C1 segment of cervical spinal cord (tissue), 14 donors: ENCODE measurements at places on chromosomes 3 and 15.

DNA sequence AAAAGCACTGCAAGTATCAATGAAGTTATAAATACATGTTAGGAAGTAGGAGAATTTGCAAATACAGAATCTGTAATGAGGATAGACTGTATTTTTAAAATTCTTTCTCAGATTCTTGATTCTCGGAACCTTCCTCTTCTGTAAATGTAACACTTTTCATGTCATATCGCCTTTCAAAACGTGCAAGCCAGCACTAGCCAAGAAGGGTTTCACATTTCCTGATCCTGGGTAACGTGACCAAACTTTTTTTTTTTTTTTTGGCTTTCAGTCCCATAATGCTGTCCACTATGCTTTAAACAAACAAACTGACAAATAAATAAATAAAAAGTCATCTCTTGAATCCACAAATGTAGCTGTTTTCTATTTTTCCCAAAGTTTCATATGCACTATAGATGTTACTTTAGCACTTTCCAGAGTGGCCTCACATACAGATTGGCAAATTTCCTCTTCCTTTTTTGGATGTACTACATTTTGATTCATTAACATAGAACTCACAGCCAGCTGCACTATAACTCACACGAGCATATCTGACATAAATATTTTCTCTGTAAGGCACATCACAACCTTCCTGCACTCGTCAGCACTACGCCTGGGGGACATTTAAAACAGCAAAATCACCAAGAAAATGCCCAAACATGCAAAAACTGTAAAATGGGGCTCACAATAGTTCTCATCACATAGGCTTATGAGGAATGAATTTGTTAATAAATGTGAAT is 208.1 kb downstream of the OSBPL10 start:
- no peak for DNase-seq

DNA sequence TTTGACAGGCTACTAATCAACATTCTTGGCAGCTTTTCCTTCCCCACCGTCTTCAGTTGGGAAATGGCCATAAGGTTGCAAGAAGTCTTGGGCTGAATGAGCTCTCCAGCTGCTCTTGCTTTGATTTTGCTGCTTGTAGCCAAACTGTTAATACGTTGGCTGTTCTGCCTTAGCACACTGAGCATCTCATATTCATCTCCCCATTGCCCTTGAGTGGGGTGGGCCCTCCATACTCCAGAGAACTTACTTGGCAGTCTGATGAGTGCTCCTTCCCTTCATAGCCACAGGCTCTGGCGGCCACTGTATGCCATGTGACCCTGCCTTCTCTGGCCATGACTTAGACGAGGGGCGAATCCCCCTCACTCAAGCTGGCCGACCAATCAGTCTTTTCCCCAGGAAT is 25.8 kb upstream of the PAQR5 start:
- DNase-seq: no peak

- no peak for DNase-seq
These were observed 123.4 kb downstream of the TLE3 start for GRCh38 chr15:69974321-69974720.

DNA sequence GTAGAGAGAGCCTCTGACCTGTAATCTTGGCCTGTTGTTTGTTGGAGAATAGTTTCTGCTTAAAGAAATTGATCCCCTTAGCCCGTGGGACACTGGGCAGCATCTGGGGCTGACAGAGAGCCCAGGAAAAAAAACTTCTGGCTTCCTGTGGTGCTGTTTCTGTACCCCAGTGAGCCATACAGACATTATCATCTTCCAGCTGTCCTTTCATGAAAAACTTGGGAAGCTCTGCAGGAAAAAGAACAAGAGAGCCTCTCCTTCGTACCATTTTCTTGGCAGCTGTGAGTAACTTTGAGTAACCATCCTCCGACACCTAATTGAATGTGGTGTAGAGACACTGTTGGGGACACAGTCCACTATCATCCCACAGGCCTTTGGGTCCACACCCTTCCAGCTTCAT is 333.0 kb downstream of the SHQ1 start:
- DNase-seq: no peak

DNA sequence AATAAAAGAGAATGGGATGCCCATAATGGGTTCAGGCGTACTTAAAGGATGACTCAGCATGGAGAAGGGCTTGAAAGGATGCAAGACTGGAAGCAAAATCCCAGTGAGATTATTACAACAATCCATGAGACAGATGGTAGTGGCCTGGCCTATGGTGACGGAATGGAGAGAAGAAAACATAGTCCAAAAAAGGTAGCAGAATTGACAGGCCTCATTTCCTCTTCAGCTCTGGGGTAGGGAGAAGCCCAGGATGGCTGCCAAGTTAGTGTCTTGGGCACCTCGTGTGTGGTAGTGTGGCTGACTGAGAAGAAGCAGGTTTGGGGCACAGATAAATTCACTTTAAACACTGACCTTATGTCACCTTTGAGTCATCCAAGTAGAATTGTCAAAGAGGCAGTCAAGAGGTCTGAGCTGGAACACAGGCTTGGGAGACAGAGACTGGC is 18.1 kb downstream of the MB21D2 start:
- DNase-seq: no peak

DNA sequence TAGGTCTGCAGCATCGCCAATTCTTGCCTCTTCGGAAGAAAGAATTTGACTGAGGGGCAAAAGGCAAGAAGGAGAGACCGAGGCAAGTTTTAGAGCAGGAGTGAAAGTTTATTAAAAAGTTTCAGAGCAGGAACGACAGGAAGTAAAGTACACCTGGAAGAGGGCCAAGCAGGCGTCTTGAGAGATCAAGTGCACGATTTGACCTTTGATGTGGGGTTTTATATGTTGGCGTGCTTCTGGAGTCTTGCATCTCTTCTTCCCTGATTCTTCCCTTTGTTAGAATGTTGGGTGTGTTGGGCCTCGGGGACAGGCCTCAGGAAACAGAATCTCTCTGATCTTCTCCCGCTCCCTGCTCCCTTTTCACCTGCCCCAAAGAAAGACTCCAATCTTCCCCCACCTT is 40.6 kb upstream of the FLNB start:
- no peak for DNase-seq

DNA sequence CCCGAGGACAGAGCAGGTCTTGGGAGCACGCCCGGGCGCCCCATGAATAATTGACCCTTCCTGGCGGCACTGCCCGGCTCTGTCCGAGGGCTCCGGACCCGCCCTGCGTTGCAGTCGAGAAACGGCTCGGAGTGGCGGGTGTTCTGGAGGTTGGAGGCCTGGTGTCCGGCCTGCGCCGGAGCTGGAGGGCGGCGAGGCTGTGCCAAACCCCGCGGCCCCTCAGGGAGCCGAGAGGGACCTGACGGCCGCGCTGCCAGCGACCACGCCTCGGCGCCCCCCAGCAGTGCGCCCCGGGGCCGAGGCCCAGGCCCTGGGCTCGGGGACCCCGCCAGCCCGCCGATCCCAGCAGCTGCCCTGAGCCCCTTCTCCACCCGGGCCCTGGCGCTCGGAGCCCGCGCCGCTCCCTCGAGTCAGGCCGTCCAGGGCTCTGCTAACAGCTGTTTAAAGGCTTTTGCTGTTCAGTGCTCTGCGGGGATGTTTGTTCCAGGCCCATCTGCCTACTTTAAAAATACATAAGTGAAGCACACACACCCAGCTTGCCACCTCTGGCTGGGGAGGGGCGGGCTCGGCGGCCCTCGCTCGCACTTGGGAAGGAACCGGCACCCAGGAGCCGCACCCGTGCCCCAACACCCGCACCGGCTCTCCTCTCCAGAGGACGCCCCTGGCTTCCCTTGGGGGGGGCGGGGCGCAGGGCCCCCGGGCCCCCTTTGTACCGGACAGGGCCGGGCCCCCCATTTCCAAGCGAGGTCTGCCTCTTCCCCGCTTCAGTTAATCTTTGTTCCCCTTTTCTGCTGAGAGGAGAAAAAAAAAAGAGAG is 730 bp upstream of the ZNF710 start:
- DNase-seq: no peak

GRCh38 chr3:25029820-25030219 is 398.2 kb upstream of the RARB start:
- DNase-seq: no peak
